Colonic mucosa (tissue), 4 donors: ENCODE measurements at places on chromosomes 11 and 22.

- H3K4me3 ChIP-seq, result no peak overlapping the region
- no peaks in the 10 kb centered on the region for H3K4me1 ChIP-seq
- H3K27me3 ChIP-seq, result no peaks in the 10 kb centered on the region
- DNase-seq, result no peak
Measured at GRCh38 chr11:132742929-132743328, 789.4 kb downstream of the OPCML start.

GRCh38 chr11:5923794-5924193, 18.3 kb upstream of the OR56A3 start:
- no peak overlapping the region for H3K4me3 ChIP-seq
- no peaks in the 10 kb centered on the region for H3K27me3 ChIP-seq
- DNase-seq, result no peak
- no peaks in the 10 kb centered on the region for H3K4me1 ChIP-seq
- H3K27ac ChIP-seq, result no peak overlapping the region

DNA sequence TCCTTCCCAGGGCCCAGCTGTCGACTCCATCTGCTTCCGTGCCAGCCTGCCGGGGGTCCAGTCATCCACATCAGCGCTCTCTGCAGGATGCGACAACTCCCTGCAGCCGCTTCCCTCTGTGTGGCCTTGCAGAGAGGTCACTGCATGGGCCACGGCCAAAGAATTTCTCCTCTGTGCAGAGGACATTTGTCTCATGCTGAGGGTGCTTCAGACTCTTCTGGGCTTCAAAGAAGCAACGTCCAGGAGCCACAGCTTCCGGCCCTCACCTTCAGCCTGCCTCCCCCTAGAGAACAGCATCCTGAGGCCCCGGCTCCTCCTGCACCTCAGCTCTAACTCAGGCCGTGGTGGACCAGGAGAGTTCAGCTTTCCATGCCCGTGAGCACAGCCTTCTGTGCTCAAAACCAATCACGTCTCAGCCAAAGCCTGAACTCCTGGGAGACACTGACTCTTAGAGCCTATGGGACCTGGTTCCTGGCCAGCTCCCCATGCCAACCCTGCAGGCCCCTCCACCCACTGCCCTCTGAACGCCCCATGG, 258.9 kb downstream of the BRD1 start:
- no peaks in the 10 kb centered on the region for H3K4me1 ChIP-seq
- H3K4me3 ChIP-seq, result no peak overlapping the region
- DNase-seq, result no peak
- H3K27me3 ChIP-seq, result no peaks in the 10 kb centered on the region

GRCh38 chr11:128642571-128642970, 51.3 kb upstream of the FLI1 start:
- no peak overlapping the region for H3K27ac ChIP-seq
- no peaks in the 10 kb centered on the region for H3K27me3 ChIP-seq
- no peak for DNase-seq
- H3K36me3 ChIP-seq, result no peaks in the 10 kb centered on the region
- H3K4me1 ChIP-seq, result no peaks in the 10 kb centered on the region

DNA sequence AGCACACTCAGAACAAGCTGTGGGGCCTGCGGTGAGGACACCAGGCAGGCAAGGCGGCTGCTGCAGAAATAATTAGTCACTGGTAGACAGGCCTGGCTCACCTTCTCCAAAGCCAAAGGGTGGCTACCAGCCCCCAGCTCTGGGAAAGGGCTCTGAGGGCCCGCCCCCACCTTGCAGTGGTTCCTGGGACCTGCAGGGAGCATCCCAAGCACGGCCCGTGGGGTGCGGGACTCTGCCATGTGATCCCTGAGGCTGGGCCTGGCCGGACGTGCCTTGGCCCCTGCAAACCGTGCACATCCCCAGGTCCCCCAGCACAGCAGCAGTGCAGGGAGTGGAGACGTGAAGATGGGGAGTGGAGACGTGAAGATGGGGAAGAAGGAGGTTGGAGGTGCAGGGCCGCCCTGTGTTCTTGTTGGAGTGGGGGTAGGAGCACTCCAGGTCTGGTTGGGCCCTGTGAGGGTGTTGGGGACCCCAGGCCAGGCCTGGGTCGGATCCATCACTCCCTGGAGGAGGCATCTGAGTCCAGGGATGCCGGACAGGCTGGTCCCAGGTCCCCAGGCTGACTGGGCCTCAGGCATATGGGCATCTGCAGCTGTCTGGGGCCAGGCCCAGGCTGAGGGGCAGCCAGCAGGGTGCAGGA, 41.9 kb downstream of the RTN4R start:
- no peak overlapping the region for H3K27ac ChIP-seq
- DNase-seq, result no peak
- H3K4me1 ChIP-seq, result no peaks in the 10 kb centered on the region
- no peak overlapping the region for H3K4me3 ChIP-seq

- no peak overlapping the region for H3K4me3 ChIP-seq
- H3K27me3 ChIP-seq, result peaks cover 48% of the 10 kb centered on the region
- H3K4me1 ChIP-seq, result peaks cover 5% of the 10 kb centered on the region
- no peaks in the 10 kb centered on the region for H3K36me3 ChIP-seq
- DNase-seq, result peak; percentile 17
Measured at GRCh38 chr11:92225568-92226330, 1.1 kb downstream of the FAT3 start.

DNA sequence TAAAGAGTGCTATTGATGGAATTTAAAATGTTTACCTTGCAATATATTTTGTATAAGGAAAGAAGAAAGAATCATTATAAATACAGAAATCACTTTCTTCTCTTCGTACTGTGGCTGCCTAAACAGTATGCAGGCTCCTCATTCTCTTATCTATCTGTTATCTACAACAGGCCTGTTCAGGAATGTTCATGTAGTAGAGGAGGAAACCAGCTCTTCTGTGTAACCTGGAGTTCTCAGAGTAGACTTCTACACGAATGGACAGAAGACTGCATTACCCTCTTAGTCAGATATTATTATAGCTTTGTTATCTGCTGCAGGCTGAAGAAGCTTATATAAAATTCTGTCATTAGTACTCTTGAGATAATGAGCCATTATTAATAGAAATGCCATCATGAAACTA, 1225.9 kb upstream of the CNTN5 start:
- no peaks in the 10 kb centered on the region for H3K36me3 ChIP-seq
- H3K27ac ChIP-seq, result no peak overlapping the region
- no peak for DNase-seq
- H3K4me1 ChIP-seq, result no peaks in the 10 kb centered on the region
- no peaks in the 10 kb centered on the region for H3K27me3 ChIP-seq

DNA sequence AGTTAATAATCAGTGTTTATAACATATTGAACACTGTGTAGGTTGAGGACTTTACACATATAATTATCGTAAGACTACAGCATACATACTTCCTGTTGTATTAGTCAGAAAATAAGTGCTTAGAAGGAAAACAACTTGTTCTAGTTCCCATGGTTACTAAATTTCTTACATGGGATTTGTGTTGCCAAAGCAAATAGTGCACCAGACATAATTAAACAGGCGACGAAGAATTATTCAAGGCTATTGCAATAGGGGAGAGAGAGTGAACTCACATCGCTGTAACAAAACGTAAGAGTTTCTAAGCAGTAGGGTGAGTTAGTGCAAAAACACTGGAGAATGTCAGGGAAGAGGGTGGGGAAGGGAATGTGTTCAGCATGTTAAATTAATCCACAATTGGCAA, 347.8 kb downstream of the CNTN5 start:
- H3K27me3 ChIP-seq, result no peaks in the 10 kb centered on the region
- no peaks in the 10 kb centered on the region for H3K4me1 ChIP-seq
- no peak for DNase-seq
- no peak overlapping the region for H3K4me3 ChIP-seq
- no peaks in the 10 kb centered on the region for H3K36me3 ChIP-seq

DNA sequence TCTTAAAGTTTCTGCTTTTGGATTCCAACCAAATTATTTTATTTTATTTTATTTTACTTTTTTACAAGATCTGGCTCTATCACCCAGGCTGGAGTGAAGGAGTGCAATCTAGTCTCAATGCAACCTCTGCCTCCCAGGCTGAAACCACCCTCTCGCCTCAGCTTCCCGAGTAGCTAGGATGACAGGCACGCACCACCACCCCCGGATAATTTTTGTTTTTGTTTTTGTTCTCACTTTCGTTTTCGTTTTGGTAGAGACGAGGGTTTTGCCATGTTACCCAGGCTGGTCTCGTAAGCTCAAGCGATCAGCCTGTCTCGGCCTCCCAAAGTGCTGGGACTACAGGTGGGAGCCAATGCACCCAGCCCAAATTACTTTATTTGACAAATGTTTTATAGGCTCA, 219.8 kb downstream of the ETS1 start:
- H3K27me3 ChIP-seq, result no peaks in the 10 kb centered on the region
- H3K4me1 ChIP-seq, result no peaks in the 10 kb centered on the region
- DNase-seq, result no peak
- no peak overlapping the region for H3K27ac ChIP-seq

- H3K27me3 ChIP-seq, result no peaks in the 10 kb centered on the region
- H3K27ac ChIP-seq, result no peak overlapping the region
- H3K4me3 ChIP-seq, result no peak overlapping the region
- H3K36me3 ChIP-seq, result no peaks in the 10 kb centered on the region
Measured at GRCh38 chr11:102929972-102930371, 25.6 kb downstream of the MMP13 start.

- H3K36me3 ChIP-seq, result no peaks in the 10 kb centered on the region
- H3K27me3 ChIP-seq, result no peaks in the 10 kb centered on the region
- H3K4me1 ChIP-seq, result no peaks in the 10 kb centered on the region
- no peak for DNase-seq
Measured at GRCh38 chr11:95723361-95723942, 66.1 kb downstream of the FAM76B start.

- H3K4me1 ChIP-seq, result no peaks in the 10 kb centered on the region
- H3K36me3 ChIP-seq, result no peaks in the 10 kb centered on the region
- no peaks in the 10 kb centered on the region for H3K27me3 ChIP-seq
- H3K4me3 ChIP-seq, result no peak overlapping the region
Measured at GRCh38 chr22:22857607-22858558, 29.7 kb upstream of the IGLL5 start.

DNA sequence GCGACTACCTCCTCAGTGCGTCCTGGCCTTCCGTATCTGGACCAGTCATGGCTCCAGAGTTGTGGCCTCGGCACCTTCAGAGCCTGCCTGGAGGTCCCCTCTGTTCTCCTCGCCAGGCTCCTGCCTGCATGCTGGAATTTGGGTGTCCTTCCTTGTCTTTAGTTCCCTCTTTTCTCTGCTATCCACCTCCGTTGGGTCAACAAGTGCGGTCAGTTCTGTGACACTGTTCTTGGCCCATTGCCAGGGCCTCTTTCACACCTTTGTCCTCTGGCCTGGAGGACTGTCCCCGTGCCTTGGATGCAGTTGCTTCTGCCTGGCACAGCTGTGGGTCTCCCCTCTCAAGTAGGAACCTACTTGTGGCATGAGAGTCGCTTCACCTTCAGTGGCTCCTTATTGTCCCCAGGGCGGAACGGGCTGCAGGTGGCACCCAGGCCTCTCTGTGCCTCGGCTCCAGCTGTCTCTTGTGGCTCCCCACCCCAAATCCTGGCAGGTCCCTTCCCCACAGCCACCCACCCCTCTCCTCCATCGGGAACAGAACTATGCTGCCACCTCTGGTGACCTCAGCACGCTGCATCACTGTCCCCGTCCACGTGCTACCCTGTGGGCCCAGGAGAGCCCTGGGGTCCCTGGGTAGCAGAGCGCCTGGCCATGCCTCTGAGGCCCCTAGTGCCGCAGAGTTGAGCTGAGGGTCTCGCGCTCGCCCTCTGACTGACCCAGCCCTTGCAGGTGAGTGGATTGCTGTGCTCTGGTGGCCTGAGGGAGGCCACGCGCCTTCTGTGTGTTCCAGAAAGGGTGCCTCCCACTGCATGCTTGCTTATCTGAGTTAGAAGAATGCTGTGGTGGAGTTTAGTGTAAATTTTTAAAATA, 4.7 kb downstream of the DGCR8 start:
- H3K27me3 ChIP-seq, result no peaks in the 10 kb centered on the region
- no peak overlapping the region for H3K4me3 ChIP-seq
- peaks cover 5% of the 10 kb centered on the region for H3K4me1 ChIP-seq
- DNase-seq, result no peak
- H3K27ac ChIP-seq, result no peak overlapping the region

DNA sequence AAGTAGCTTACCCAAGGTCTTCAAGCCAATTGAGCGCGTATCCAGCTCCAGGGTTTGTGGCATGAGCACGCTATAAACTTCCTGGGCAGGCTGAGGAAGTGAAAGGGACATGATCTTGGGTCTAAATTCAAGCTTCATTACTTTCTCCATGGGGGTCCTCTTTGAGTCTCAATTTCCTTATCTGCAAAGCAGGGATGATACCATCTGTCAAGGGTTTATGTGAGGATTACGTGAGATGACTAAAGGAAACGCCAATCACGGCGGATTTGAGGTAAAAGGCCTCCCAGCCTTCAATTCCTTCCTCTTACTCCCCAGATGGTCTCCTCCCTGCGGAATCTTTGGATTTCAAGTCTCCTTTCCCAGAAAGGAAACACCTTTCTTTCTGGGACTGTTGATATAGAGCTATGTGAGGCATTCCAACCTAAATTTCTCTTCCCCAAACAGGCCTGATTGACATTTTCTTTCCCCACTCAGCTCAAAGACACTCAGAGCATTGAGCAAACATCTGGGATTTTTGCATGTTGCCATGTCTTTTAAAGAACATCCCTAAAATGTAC, 474.4 kb downstream of the INSC start:
- no peak overlapping the region for H3K4me3 ChIP-seq
- no peaks in the 10 kb centered on the region for H3K36me3 ChIP-seq
- H3K27ac ChIP-seq, result no peak overlapping the region
- no peak for DNase-seq

DNA sequence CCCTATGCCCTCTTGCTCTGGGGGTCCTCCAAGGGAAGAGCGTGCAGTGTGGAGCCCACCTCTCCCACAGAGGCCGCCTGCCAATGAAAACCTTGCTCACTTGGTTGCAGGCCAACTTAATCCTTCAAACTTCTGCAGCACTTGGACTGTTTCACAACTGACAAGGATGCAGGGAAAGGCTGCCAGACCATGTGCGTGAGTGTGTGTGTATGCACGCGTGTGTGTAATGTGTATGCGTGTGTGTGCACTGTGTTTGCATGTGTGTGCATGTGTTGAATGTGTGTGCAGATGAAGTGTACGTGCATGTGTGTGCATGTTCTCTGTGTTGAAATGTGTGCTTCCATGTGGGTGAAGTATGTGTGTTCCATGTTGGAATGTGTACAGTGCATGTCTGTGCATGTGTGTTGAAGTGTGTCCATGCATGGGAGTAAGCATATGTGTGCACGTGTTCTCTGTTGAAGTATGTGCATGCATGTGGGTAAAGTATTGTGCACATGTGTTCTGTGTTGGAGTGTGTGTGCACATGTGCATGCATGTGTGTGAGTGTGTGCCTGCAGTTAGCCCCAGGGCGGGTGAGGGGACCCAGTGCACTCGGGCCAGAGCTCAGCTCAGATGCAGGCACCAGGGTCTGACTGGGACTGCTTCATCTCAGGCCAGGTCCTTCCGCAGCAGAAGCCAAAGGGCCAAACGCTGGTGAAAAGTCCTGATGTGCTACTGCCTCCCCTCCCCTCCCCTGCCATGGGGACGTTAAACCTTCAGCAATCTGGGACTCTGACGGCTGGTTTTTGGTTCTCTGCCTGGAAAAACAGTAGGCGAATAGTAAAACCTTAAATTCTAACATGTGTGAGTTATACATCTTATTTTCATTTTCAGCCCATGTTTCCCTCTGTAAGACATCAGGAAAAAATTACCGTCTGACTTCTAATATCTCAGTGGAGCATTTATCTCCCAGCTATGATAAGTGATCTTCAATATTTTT, 72.0 kb downstream of the FLI1 start:
- H3K4me3 ChIP-seq, result no peak overlapping the region
- H3K27me3 ChIP-seq, result no peaks in the 10 kb centered on the region
- DNase-seq, result no peak
- H3K4me1 ChIP-seq, result no peaks in the 10 kb centered on the region
- H3K36me3 ChIP-seq, result no peaks in the 10 kb centered on the region

GRCh38 chr22:20271114-20271994, 3.2 kb upstream of the RTN4R start:
- H3K27me3 ChIP-seq, result no peaks in the 10 kb centered on the region
- no peak overlapping the region for H3K4me3 ChIP-seq
- no peak overlapping the region for H3K27ac ChIP-seq
- peaks cover 6% of the 10 kb centered on the region for H3K4me1 ChIP-seq
